ENCODE measurements at places on chromosomes 6 and 20.
A peak's percentile ranks its signal among the peaks of the same experiment; 100 is the strongest.

- H3K36me3 ChIP-seq: no peaks in the 10 kb centered on the region
- H3K27ac ChIP-seq: no peak overlapping the region
- peaks cover 65% of the 10 kb centered on the region for H3K27me3 ChIP-seq
- no peak for DNase-seq
- H3K4me3 ChIP-seq: no peak overlapping the region
Observed at GRCh38 chr6:116529466-116530290, 15.8 kb downstream of the TRAPPC3L start.

DNA sequence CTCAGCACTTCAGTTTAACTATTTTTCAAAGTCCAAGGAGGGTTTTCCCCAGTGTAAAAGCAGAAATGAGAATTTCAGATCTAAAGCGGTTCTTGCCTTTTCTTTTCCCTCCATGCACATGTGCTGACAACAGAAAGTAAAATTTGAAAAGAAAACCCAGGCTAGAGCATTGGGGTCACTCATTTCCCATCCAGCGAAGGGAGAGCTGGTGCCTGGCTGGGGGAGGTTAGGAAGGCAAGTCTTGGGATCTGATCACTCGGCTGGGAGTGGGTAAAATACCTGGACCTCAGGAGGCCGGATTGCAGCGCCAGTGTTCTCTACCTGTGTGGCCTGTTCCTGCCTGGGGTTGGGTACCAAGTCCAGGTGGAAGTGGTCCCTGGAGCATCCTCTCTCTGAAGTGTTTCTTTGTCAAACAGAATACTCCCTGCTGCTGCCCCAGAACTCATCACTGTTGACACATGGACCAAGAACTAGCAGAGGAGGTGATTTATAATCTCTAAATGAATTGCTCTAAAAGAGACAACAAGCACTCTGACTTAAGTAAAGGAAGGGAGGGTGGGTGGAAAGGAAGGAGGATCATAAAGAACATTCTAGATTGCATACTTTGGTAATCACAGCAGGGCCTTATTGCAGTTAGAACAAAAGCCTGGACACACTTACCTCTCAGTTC, 136.0 kb downstream of the MTHFD1L start:
- H3K4me1 ChIP-seq: peaks cover 27% of the 10 kb centered on the region
- no peaks in the 10 kb centered on the region for H3K27me3 ChIP-seq
- no peak for DNase-seq

DNA sequence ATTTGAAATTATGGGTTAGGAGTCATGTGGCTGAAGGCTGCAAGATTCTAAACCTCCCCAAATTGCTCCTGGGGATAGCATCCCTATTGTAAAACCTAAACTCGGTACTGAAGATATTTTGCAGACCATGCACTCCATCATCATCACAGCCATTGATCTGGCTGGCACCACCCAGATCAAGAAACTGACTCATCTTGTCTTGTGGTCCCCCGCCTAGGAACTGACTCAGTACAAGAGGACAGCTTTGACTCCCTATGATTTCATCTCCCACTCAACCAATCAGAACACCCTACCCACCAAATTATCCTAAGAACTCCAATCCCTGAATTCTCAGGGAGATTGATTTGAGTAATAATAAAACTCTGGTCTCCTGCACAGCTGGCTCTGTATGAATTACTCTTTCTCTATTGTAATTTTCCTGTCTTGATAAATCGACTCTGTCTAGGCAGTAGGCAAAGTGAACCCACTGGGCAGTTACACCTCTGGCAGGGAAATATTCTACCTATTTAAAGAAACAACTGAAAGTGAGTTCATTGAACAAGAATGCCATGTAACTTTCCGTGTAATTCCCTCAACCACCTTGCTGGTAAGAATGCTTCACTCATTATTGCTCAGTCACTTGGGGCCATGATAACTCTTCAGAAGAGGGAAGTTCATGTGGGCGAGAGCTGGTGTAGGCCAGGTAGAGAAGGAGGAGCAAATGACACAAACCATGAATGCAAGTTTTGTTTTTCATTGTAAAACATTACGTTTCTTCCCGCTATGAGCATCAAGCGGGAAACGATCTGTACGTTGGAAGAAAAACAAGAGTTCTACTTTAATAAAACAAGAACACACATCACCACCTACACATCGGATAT, 602.9 kb upstream of the ARID1B start:
- peak; percentile 52 for DNase-seq
- H3K36me3 ChIP-seq: no peaks in the 10 kb centered on the region
- no peak overlapping the region for H3K27ac ChIP-seq

DNA sequence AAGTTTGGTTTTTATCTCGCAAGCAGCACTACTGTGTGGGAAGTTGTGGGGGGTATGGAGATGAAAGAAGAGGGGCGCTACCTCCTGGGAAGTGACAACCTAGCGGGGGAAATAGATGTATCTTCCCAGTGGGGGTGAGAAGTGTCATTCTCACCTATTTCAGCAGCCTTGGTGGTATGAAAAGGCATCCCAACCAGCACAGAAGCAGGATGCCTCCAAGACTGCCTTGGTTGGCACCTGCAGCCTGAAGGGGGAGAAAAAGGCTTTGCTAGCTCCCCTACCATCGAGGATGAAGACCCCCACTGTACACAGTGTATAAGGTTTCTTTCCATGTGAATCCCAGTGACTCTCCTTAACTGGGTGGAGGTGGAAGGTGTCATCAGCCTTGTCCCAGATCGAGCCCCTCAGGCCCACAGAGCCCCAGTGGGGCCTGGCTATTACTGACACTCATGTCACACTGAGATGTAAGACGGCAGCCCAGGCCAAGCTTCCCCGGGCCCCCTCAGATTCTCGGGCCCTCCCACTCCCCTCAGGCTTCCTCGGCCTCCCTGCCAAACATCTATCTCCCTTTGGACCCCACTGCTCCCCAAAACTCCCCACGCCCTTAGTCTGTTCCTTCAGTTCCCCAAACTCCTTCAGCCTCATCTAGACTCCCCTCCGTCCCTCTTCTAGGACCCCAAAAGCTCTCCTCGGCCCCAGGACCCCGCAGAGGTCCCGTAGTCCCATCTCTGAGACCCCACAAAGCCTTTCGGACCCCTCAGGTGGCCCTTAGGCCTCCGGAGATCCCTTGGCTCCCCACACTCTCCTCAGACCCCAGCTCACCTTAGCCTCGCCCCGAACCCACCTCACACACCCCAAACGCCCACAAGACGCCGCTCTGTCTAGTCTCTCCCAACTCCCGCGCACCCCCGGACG, 688 bp downstream of the COMMD7 start:
- peak overlapping the region; percentile 97 for H3K27ac ChIP-seq
- peaks cover 39% of the 10 kb centered on the region for H3K4me1 ChIP-seq
- H3K36me3 ChIP-seq: peaks cover 11% of the 10 kb centered on the region
- no peak for DNase-seq

DNA sequence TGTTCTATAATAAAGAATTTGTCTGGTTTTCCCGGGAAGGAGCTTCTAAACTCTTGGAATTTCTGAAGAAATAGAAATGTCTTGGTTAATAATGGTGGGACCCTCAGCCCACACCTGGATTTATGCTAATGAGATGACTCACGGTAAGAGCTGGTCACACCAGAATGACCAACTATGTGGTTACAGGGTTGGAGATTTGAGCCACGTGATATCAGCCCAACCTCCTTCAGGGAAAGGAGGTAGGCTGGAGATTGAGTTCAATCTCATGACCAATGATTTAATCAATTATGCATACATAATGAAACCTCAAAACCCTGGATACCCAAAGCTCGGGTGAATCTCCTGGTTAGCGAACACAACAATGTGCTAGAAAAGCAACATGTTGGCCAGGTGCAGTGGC, 22.1 kb upstream of the CDKN1A start:
- peaks cover 61% of the 10 kb centered on the region for H3K27me3 ChIP-seq
- no peaks in the 10 kb centered on the region for H3K36me3 ChIP-seq
- DNase-seq: no peak
- no peak overlapping the region for H3K4me3 ChIP-seq

DNA sequence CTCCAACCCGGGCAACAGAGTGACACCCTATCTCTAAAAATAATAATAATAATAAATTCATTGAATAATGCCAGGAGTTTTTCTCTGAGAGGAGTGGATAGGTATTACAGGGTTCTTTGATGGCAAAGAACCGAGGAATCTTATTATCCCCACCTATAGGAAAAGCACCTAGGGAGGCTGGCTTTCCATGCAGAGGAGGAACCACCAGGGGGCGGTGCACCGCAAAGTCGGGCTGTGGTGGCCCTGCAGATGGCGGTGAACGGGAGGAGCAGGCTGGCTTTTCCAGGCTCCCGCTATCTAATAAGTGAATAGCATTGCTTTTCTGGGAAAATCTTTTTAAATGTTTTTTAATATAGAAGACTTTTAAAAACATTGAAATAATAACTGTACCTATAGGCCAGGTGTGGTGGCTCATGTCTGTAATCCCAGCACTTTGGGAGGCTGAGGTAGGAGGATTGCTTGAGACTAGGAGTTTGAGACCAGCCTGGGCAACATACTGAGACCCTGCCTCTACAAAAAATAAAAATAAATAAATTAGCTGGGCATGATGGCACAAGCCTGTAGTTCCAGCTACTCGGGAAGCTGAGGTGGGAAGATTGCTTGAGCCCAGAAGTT, 864.2 kb downstream of the KIF16B start:
- no peak for DNase-seq
- no peak overlapping the region for H3K4me3 ChIP-seq
- no peaks in the 10 kb centered on the region for H3K36me3 ChIP-seq
- H3K27me3 ChIP-seq: no peaks in the 10 kb centered on the region
- H3K27ac ChIP-seq: no peak overlapping the region
- no peaks in the 10 kb centered on the region for H3K4me1 ChIP-seq

GRCh38 chr6:112040956-112041355, 12.9 kb upstream of the CCN6 start:
- H3K27ac ChIP-seq: peak overlapping the region; percentile 23
- H3K4me3 ChIP-seq: no peak overlapping the region
- no peaks in the 10 kb centered on the region for H3K36me3 ChIP-seq
- no peak for DNase-seq

GRCh38 chr20:53581444-53582250, 12.0 kb downstream of the ZNF217 start:
- H3K27ac ChIP-seq: peak overlapping the region; percentile 91
- DNase-seq: peak; percentile 11
- H3K4me1 ChIP-seq: peaks cover 74% of the 10 kb centered on the region
- no peaks in the 10 kb centered on the region for H3K27me3 ChIP-seq

- no peak for DNase-seq
- H3K27me3 ChIP-seq: no peaks in the 10 kb centered on the region
- H3K4me3 ChIP-seq: no peak overlapping the region
- H3K4me1 ChIP-seq: no peaks in the 10 kb centered on the region
Observed at GRCh38 chr6:153160221-153160620, 29.1 kb upstream of the RGS17 start.

DNA sequence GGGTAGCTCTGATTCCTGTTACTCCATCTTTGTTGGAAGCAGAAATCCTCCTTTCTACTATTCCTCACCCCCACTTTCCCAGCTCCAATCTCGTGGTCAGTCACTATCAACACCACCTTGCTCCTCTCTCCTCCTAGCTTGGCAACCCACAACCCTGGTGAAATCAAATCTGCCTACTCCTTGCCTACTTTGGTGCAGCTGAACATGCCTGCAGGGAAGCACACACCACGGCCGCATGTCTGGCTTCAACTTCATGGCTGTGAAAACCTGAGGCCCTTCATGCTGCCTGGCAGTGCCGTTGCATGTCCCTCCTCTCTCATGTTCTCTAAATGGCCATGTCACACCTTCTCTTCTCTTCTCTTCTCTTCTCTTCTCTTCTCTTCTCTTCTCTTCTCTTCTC, 112.4 kb upstream of the FOXA2 start:
- no peak overlapping the region for H3K4me3 ChIP-seq
- H3K36me3 ChIP-seq: no peaks in the 10 kb centered on the region
- no peak for DNase-seq

DNA sequence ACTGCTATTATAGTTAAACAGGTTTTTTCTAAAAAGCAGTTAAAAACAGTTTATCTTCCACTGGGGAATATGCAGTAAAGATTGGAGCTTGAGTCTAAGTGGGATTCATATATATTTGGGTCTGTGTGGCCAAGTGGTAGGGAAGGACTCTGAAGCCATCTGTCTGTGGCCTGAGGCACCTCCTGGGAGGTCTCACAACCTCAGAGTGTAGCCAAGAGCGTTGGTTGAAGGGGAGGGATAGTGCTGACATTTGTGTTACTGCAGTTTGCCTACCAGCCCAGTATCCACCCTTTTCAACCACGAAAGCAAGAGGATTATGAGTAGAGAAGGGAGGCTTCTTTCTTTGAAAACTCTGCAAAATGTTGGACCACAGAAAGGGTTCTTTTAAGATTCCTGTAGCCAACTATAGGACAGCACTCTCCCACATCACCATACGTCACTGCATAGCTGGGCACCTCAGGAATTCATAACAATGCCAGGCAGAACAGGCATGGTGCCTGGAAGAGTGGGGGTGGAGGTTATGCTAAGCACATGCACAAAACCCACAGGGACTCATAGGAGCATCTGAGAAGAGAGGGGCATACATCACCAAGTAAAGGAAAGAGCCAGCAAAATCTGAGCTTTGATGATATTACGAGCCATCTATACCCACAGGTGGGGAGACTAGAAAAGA, 90.5 kb upstream of the HEY2 start:
- no peak overlapping the region for H3K4me3 ChIP-seq
- H3K27me3 ChIP-seq: no peaks in the 10 kb centered on the region

GRCh38 chr6:6312901-6313441, 7.5 kb downstream of the F13A1 start:
- H3K4me3 ChIP-seq: no peak overlapping the region
- no peak for DNase-seq

Data from T-helper 2 cell treated with Interferon-gamma antibody and Interleukin-4, amounts not matched to agents 5 μg/mL and 100 μg/mL, for 36 hours (primary cell).